Osteocyte (in vitro differentiated cells): ENCODE measurements at places on chromosomes 12 and 14. TPM values are rescaled to one million over a fixed set of nuclear protein-coding genes. Genes with fewer than 3 reads are reported as not detected.

The PLA2G1B gene
- 0.67 and 1.2 TPM in 2 replicates for total RNA-seq

The NINJ2 gene
- total RNA-seq = 1.3 and 2.3 TPM in 2 replicates

The SLCO1B1 gene
- not detected in 2 replicates for total RNA-seq

The INHBC gene
- total RNA-seq = not detected in 2 replicates

The OVCH1 gene
- total RNA-seq = 0.46 and 0.52 TPM in 2 replicates

The EGLN3 gene
- 0.37 and 0.38 TPM in 2 replicates for total RNA-seq

The AQP6 gene
- not detected in 2 replicates for total RNA-seq

The TAS2R8 gene
- total RNA-seq = 0.50 TPM in 1 of 2 replicates, not detected in the other

The PCED1B gene
- total RNA-seq = 1.6 and 2.5 TPM in 2 replicates

The FERMT2 gene
- 302 and 304 TPM in 2 replicates for total RNA-seq

The GRIN2B gene
- total RNA-seq = not detected in 2 replicates

The RNASE7 gene
- total RNA-seq = not detected in 2 replicates
